ENCODE measurements at places on chromosomes 11 and 22.
A peak's percentile ranks its signal among the peaks of the same experiment; 100 is the strongest.

DNA sequence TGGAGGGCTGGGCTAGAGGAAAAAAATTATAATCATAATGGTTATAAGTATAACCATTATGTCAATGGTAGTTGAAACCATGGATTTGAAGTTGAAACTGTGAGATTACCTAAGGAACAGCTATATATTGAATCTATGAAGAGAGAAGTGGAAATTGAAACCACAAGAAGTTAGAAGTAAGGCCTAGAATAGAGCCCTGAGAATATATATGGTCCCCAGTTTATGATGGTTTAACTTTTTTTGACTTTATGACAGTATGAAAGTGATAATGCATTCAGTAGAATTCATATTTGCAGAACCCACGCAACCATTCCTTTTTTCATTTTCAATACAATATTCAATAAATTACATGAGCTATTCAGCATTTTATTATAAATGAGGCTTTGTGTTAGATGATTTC is 15.0 kb downstream of the AASDHPPT start:
- H3K4me3 ChIP-seq, result no peak overlapping the region
- no peaks in the 10 kb centered on the region for H3K27me3 ChIP-seq
- H3K27ac ChIP-seq, result no peak overlapping the region
- peaks cover 31% of the 10 kb centered on the region for H3K4me1 ChIP-seq

- no peak overlapping the region for H3K4me3 ChIP-seq
- H3K27me3 ChIP-seq, result no peaks in the 10 kb centered on the region
- no peaks in the 10 kb centered on the region for H3K4me1 ChIP-seq
- no peaks in the 10 kb centered on the region for H3K36me3 ChIP-seq
- H3K27ac ChIP-seq, result no peak overlapping the region
Measured at GRCh38 chr11:19187833-19188258, 13.9 kb downstream of the CSRP3 start.

DNA sequence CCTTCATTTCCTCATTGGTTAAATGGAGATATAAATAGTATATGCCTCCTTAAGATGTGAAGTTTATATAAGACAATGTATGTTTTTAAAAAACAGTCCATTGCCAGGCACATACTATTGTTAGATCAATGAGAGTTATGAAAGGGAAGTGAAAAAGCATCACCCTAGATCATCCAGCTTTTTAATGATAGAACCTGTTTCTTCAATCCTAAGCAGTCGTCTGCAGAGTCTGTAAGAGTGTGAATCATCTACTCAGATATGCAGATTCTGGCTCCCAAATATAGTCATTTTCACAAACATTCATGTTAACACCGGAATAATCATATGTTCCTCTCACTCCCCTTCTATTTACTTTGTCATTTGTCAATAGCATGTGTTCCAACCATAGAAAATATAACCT is 65.3 kb upstream of the SLN start:
- no peak for DNase-seq
- no peak overlapping the region for H3K27ac ChIP-seq
- H3K4me1 ChIP-seq, result no peaks in the 10 kb centered on the region
- peaks cover 12% of the 10 kb centered on the region for H3K27me3 ChIP-seq
- H3K36me3 ChIP-seq, result no peaks in the 10 kb centered on the region
- no peak overlapping the region for H3K4me3 ChIP-seq

- H3K36me3 ChIP-seq, result no peaks in the 10 kb centered on the region
- H3K4me1 ChIP-seq, result peaks cover 5% of the 10 kb centered on the region
- H3K27ac ChIP-seq, result no peak overlapping the region
- no peak for DNase-seq
- H3K27me3 ChIP-seq, result peaks cover 23% of the 10 kb centered on the region
Measured at GRCh38 chr11:117868815-117869561, 7.5 kb downstream of the FXYD6 start.

DNA sequence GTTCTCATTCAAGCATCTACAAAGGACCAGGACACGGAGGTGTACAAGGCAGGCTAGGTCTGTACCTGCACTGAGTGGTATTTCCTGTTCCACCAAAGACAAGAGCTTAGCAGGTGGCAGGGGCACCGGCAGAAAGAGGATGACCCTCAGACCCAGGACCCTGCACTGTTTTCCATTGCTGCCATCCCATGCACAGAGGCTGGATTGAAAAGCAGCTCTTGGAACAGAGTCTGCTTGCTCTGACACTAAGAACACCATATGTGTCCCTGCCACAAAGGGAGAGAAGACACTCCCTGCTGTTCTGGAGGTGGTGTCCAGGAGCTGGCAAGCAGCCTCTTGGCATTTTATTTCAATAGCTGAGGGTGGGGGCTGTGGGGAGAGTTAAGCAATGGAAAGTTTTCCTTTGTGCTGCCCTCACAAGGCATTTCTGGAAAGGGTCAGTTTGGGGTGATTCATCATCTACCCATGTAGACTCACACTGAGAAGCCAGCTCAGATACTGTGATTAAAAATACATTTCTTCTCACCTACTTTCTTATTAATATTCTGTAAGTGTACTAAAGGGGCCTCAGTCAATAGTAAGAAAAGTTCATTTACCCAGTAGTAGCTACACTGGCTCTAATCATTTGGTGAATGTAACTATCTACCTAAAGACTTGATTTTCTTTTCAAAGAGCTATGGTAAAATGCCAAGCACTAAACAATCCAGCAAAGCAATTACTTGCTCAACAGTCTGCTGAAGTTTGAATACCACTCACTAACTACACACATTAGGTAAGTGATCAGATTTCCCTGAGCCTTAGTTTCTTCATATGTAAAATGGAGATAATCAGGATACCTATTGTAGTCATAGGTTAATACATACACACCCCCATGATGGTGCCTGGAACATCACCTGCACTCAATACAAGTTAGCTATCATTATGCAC is 55.2 kb downstream of the SLC1A2 start:
- H3K27ac ChIP-seq, result no peak overlapping the region
- no peak overlapping the region for H3K4me3 ChIP-seq
- no peaks in the 10 kb centered on the region for H3K36me3 ChIP-seq
- peaks cover 5% of the 10 kb centered on the region for H3K4me1 ChIP-seq
- no peak for DNase-seq

- DNase-seq, result peak; percentile 69
- no peaks in the 10 kb centered on the region for H3K36me3 ChIP-seq
- H3K27ac ChIP-seq, result peak overlapping the region; percentile 82
- peaks cover 42% of the 10 kb centered on the region for H3K4me1 ChIP-seq
- peak overlapping the region; percentile 26 for H3K4me3 ChIP-seq
Measured at GRCh38 chr11:117931971-117932370, 2.8 kb upstream of the TMPRSS13 start.

- no peaks in the 10 kb centered on the region for H3K4me1 ChIP-seq
- peaks cover 4% of the 10 kb centered on the region for H3K27me3 ChIP-seq
- DNase-seq, result no peak
- H3K36me3 ChIP-seq, result no peaks in the 10 kb centered on the region
- H3K4me3 ChIP-seq, result no peak overlapping the region
Measured at GRCh38 chr11:76243193-76243956, 37.1 kb upstream of the WNT11 start.

DNA sequence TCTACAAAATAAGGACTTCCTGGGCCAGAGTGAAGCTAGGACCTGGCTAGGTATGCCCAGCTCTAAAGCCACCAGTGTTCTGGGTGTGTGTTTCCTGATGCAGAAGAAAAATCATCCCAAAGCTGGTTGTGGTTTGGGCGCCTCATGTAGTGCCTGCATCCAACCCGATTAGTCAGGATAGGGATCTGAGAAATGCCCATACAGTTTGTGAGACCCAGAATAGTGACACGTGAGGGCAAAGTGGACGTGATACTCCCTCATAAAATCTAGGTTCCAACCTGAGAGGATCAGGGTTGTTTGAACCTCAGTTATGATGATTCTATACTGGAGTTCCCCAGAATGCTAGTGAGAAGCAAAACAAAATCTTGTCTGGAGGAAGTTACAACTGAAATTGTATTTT is 238.4 kb downstream of the TBC1D22A start:
- H3K27me3 ChIP-seq, result no peaks in the 10 kb centered on the region
- peaks cover 16% of the 10 kb centered on the region for H3K36me3 ChIP-seq
- DNase-seq, result peak; percentile 59
- peaks cover 20% of the 10 kb centered on the region for H3K4me1 ChIP-seq
- peak overlapping the region; percentile 46 for H3K27ac ChIP-seq

GRCh38 chr22:23841292-23841691 is 2.5 kb upstream of the DERL3 start:
- peak overlapping the region; percentile 4 for H3K4me3 ChIP-seq
- H3K4me1 ChIP-seq, result peaks cover 28% of the 10 kb centered on the region
- peaks cover 4% of the 10 kb centered on the region for H3K36me3 ChIP-seq
- peaks cover 11% of the 10 kb centered on the region for H3K27me3 ChIP-seq
- H3K27ac ChIP-seq, result no peak overlapping the region

GRCh38 chr11:76666408-76666807 is 4.1 kb downstream of the LRRC32 start:
- H3K36me3 ChIP-seq, result peaks cover 2% of the 10 kb centered on the region
- H3K27me3 ChIP-seq, result peaks cover 23% of the 10 kb centered on the region
- no peak overlapping the region for H3K27ac ChIP-seq
- no peak for DNase-seq

DNA sequence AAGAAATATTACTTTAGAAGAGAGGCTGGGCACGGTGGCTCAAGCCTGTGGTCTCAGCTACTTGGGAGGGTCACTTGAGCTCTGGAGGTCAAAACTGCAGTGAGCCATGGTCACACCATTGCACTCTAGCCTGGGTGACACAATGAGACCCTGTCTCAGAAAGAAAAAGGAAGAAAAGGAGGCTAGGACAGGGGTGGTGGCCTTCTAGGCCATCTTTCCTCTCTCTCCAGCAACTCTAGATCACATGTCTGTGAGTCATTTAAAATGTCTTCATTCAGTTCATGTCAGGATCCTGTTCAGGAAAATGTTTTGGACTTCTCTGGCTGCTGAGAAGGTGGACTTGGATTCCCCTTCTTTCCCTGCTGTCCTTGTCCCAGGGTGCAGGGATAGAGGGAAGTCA is 53.3 kb downstream of the PPFIA1 start:
- no peaks in the 10 kb centered on the region for H3K27me3 ChIP-seq
- no peak overlapping the region for H3K27ac ChIP-seq
- no peak for DNase-seq
- peaks cover 9% of the 10 kb centered on the region for H3K4me1 ChIP-seq
- H3K36me3 ChIP-seq, result peaks cover 39% of the 10 kb centered on the region
- no peak overlapping the region for H3K4me3 ChIP-seq

- DNase-seq, result peak; percentile 74
- H3K36me3 ChIP-seq, result no peaks in the 10 kb centered on the region
- no peaks in the 10 kb centered on the region for H3K4me1 ChIP-seq
- no peak overlapping the region for H3K4me3 ChIP-seq
- H3K27ac ChIP-seq, result no peak overlapping the region
Measured at GRCh38 chr11:119774172-119774763, 45.3 kb upstream of the NECTIN1 start.

DNA sequence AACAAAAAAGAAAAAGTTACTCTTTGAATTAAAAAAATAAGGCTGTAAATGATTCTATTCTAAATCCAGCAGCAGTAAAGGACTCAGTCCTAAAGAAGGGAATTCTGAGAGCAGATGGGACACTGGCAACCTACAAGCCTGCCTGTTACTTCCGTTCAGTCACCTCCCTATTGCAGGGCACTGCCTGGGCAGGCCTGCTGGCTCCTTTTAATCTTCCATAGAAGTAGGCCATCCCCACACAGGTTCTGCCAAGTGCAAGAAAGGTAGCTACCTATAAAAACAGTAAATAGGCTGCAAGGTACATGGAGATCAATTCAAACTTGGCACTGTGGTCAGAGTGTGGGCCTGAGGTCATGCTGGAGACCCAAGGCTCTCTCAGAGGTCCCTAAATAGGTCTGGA is 136.4 kb downstream of the TRIM44 start:
- H3K4me3 ChIP-seq, result no peak overlapping the region
- H3K27me3 ChIP-seq, result no peaks in the 10 kb centered on the region
- no peak for DNase-seq
- peaks cover 8% of the 10 kb centered on the region for H3K4me1 ChIP-seq
- H3K27ac ChIP-seq, result no peak overlapping the region

- no peak overlapping the region for H3K27ac ChIP-seq
- no peak overlapping the region for H3K4me3 ChIP-seq
- DNase-seq, result no peak
- H3K4me1 ChIP-seq, result no peaks in the 10 kb centered on the region
- H3K36me3 ChIP-seq, result peaks cover 4% of the 10 kb centered on the region
Measured at GRCh38 chr22:49547751-49548239, 279.9 kb downstream of the BRD1 start.

DNA sequence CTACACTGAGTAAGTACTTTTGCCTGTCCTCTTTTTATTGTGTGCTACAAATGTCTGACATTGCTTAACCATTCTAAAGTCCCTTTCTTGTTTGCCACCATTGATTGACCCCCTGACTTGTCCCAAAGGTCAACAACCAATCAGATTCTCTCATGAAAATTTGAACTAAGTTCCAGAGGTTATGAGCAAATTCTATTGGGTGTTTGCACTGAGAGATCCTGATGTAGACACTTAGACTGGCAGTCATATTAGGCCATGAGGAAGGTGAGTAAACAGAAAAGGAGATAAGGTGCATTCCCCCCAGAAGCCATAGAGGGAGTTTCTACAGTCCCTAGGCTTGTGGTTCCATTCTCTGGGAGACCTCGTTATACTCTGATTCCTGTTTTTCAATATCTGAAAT is 101.3 kb upstream of the E2F8 start:
- DNase-seq, result no peak
- H3K4me1 ChIP-seq, result peaks cover 5% of the 10 kb centered on the region
- H3K27me3 ChIP-seq, result peaks cover 59% of the 10 kb centered on the region
- no peaks in the 10 kb centered on the region for H3K36me3 ChIP-seq
- H3K4me3 ChIP-seq, result no peak overlapping the region

GRCh38 chr22:49011769-49012648 is 815.7 kb downstream of the BRD1 start:
- H3K27ac ChIP-seq, result no peak overlapping the region
- no peaks in the 10 kb centered on the region for H3K36me3 ChIP-seq
- no peak overlapping the region for H3K4me3 ChIP-seq

GRCh38 chr11:57699813-57700212 is 12.2 kb downstream of the MED19 start:
- DNase-seq, result no peak
- H3K36me3 ChIP-seq, result peaks cover 60% of the 10 kb centered on the region
- H3K4me1 ChIP-seq, result no peaks in the 10 kb centered on the region

- DNase-seq, result no peak
- peaks cover 7% of the 10 kb centered on the region for H3K27me3 ChIP-seq
- H3K4me3 ChIP-seq, result no peak overlapping the region
- H3K27ac ChIP-seq, result no peak overlapping the region
Measured at GRCh38 chr11:57154739-57155138, 27.0 kb upstream of the LRRC55 start.

- peaks cover 5% of the 10 kb centered on the region for H3K27me3 ChIP-seq
- H3K27ac ChIP-seq, result no peak overlapping the region
- DNase-seq, result peak; percentile 35
Measured at GRCh38 chr11:134822897-134823296, 410.9 kb upstream of the B3GAT1 start.

DNA sequence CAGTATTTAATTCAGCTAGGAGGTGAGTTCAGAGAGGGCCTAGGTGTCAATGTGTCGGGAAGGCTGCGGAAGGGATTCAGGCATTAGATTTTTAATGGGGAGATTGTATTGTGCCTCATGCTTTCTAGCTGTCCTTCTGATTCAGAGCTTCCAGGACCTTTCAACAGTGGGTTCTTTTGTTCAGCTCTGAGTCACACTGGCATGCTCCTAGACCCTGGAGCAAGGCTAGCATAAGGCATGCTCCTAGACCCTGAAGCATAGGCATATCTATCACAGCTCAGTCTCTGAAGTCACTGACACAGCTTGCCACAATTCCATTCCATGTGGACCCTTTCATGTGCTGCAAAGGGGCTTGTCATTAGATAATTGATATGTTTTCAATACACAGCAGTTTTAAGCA is 396.9 kb downstream of the RAB38 start:
- H3K27ac ChIP-seq, result no peak overlapping the region
- no peak overlapping the region for H3K4me3 ChIP-seq
- H3K4me1 ChIP-seq, result no peaks in the 10 kb centered on the region

- H3K36me3 ChIP-seq, result peaks cover 31% of the 10 kb centered on the region
Measured at GRCh38 chr22:36277482-36278291, 24.8 kb downstream of the APOL1 start.

- no peak for DNase-seq
- no peak overlapping the region for H3K27ac ChIP-seq
- H3K4me1 ChIP-seq, result no peaks in the 10 kb centered on the region
- no peak overlapping the region for H3K4me3 ChIP-seq
- H3K27me3 ChIP-seq, result no peaks in the 10 kb centered on the region
Measured at GRCh38 chr11:127709960-127710359, 709.4 kb upstream of the KIRREL3 start.
